ENCODE measurements at places on chromosomes 1 and 21.

GRCh38 chr1:53616927-53617326 lies 122.0 kb downstream of the GLIS1 start:
- DNase-seq: no peak

- DNase-seq: no peak
These were observed 9.2 kb downstream of the SFT2D2 start for GRCh38 chr1:168234846-168235547.

GRCh38 chr1:68409426-68409825 lies 40.3 kb downstream of the RPE65 start:
- no peak for DNase-seq

GRCh38 chr1:157113106-157113505 lies 13.5 kb upstream of the ETV3L start:
- no peak for DNase-seq

GRCh38 chr1:84743896-84744295 lies 53.6 kb upstream of the SSX2IP start:
- DNase-seq: no peak

Data from stimulated activated CD8-positive, alpha-beta memory T cell treated with anti-CD3 and anti-CD28 coated beads, Interleukin-4, amount 100 ng/mL, for 1 hour (primary cell).